Right ventricle myocardium inferior (tissue), 1 donor: ENCODE measurements at places on chromosomes 5 and 9.

GRCh38 chr5:178553517-178553916 is 36.7 kb downstream of the COL23A1 start:
- DNase-seq: no peak

GRCh38 chr9:120368799-120369198 is 211.2 kb downstream of the CDK5RAP2 start:
- DNase-seq: no peak

DNA sequence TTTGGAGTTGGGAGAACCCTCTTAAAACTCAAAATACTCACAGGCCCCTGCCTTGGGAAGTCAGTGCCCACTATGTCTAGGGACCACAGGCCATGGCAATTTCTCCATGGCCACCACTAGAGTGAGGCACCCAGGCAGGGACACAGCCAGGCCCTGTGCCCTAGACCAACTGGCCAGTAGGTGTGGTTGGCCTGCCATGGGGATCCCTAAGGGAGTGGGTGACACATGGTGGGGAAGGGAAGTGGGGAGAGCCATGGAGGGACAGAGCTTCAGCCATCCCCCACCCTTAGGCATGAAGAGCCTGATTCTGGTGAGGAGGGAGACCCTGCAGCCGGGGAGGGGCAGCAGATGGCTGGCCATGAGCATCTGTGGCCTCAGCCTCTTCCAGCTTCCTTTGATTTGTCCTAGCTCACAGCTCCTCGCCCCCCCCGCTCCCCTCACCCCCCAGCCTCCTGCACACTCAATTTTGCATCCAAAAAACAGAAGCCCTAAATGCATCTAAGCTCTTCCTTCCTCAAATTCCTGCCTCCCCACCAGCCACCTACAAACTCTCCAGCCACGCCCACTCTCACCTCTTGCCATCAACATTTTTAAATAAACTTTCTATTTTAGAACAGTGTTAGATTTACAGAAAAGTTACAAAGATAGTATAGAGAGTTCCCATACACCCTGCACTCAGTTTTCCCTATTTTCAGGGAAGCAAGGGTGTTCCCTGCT is 1.6 kb upstream of the DBN1 start:
- no peak for DNase-seq

DNA sequence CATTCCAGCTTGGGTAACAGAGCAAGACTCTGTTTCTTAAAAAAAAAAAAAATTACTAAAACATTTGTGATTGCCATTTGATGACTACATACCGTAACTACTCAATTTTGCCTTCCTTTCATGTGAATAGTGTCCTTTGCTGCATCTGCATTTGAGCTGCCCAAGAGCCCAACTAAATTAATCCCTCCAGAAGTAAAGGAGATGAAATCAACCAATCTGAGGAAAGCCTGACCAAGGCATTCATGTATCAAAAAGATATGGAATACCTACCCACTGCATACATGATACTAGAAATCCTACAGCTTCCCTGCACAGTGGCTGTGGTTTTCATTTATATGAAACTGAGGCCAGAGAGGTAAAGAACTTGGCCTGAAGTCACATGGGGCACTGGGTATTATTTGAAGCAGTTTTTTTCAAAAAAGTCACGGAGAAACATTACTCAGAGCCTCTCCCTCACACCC is 177.5 kb downstream of the AOPEP start:
- DNase-seq: no peak

DNA sequence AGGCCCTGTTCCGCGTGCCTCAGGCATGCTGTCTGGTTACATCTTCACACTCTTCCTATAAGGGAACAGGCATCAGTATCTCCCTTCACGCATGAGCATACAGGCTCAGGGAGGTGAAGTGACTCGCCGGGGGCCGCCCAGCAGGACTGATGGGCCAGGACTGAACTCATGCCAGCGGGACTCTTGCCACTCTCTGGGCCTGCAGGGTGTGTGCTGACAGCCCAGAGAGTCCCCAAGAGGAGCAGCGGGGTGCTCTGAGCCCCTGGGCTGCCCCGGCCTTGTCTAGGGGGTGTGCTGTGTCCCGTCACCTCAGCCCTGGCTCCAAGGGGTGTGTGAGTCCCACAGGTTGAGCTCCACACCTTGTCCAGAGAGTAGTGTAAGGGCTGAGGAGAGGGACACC is 9.9 kb downstream of the KCNT1 start:
- no peak for DNase-seq

- DNase-seq: no peak
These were observed 303.0 kb downstream of the PARP8 start for GRCh38 chr5:50969151-50970031.

GRCh38 chr9:98825414-98825813 is 17.9 kb downstream of the GALNT12 start:
- DNase-seq: no peak

- no peak for DNase-seq
These were observed 38.3 kb downstream of the LRSAM1 start for GRCh38 chr9:127489471-127490115.

DNA sequence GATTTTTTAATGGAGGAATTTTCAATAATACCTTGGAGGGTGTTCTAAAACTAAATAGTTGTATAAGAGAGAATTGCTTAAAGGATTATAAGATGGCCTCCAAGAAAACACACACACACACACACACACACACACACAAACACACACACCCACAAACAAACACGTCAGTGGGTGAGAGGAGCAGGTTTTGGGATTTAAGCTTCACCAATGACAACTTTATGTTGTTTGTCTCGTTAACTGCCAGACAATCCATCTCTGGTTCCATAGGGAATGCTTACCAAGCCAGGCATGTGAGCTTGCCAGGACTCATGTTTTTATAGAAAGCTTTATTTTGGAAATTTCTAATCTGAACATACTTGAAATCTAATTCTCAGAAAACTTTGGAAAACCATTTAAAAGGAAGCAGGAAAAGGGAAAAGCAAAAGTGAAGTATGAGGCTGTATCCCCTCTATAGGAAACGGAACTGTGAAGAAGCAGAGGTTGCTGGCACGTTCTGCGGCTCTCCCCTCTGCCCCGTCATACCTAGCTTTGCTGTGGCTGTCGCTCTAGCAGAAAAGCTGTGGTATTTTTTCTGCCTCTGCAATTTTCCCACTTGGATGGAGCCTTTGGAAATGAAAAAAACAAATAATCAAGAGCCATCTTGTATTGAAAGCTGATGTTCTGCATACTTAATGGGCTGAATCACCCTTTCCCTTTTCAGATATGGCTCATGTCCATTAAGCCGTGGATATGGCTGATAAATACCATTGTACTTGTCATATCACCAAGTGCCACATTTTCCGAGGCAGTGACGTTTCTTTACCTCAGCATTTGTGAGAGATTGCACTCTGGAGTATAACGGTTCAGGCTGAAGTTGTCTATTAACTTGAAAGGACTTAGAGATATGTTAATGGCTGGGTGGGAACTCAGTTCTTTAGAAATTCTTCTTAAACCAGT is 112.7 kb downstream of the NTRK2 start:
- no peak for DNase-seq

DNA sequence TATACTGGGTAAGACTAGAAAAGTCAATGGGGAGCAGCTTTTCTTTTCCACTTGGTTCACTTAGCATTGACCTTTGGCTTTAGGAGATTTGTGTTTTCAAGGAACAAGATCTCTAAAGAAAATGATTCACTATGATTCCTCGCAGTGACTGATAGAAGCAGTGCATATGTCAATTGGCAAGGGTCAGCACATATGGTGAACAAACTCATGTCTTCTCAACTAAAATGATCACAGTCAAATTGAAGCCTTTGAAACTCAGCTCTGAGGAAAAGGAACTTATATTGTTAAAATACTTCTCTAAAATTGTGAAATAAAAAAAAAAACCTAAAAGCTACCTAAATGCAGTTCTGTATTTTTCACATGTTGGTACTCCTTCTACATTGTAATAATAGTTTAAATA is 43.2 kb upstream of the IL7R start:
- no peak for DNase-seq

DNA sequence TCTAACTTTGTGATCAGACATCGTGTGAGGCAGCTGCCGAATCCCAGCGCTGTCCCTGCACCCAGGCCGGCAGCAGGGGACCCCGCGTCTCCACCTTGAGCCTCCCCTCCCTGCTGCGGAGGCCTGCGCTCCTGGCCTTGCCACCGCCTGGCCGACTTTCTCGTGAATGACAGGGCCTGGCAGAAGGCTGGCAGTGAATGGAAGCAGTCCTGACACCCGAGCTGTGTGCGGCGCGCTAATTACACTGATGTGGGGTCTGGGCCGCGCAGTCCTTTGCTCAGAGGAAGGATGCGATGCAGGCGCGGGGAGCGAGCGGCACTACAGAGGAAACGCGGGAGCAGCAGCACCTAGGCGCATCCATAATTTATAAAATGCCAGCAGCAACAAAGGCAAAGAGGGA is 40.3 kb downstream of the POU4F3 start:
- DNase-seq: peak; percentile 66

DNA sequence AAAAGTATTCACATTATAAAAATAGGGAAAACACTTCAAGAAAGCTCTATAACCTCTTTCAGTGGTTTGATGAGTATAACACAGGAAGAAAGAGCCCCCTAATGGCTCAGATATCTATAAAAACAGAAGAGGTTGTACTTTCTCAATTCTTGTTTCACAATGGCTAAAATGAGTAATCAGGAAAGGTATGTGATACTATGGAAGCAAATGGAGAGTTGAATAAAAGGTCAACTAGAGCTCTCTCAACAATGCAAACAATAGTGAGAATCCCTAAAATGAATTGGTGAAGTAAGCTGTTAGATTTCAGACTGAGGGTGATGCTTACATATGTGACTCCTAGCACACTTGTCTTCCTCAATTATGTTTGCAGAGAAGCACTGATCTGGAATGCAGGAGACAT is 584.6 kb upstream of the CDH18 start:
- no peak for DNase-seq

GRCh38 chr9:468766-469426 is 254.2 kb downstream of the DOCK8 start:
- DNase-seq: no peak

GRCh38 chr5:39619168-39619818 is 194.5 kb upstream of the DAB2 start:
- no peak for DNase-seq

DNA sequence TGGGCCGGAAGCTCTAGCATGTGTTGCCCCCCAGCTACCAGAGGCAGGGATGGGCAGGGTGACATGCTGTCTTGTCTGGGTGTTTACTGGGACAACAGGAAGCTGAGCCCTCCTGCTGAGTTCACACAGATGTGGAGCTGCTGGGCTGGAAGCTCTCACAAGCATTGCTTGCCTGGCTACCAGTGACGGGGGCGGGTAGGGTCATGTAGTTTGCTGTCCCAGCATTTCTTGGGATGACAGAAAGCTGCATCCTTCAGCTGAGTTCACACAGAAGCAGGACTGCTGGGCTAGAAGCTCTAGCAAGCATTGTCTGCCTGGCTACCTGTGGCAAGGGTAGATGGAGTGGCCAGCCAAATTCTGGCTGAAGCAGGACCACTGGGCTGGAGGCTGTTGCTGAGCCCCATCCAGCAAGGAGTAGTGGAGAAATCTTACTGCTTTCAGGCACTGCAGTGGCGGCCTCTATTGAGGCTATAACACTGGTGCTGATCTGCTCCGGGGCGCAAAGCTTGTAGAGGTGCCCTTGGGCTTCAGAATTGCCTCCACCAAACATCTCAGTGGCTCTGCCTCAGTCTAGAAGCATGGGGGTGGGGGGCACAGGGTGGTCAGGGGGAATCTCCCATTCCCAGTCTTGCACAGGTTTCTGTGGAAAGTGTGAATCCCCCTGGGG is 25.1 kb downstream of the POLK start:
- DNase-seq: peak; percentile 62

DNA sequence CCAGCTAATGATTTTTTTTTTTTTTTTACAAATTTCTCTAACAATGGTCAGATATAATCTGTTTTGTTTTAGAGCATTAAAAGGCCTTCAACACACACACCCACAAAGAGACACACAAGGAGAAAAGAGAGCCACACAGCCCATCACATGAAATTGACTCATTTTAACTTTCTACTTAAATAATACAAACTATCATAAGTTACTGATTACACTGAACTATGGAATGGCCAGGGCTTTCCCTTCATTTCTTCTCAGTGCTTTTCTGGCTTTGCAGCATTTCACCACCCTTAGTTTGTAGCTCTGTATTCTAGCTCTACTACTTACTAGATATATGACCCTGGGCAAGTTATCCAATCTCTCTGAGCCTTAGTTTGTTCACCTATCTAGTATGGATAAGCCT is 13.2 kb downstream of the REEP5 start:
- DNase-seq: no peak

- DNase-seq: no peak
These were observed 480.5 kb downstream of the EBF1 start for GRCh38 chr5:158619083-158619788.

GRCh38 chr9:23563517-23563916 is 262.5 kb downstream of the ELAVL2 start:
- DNase-seq: no peak

GRCh38 chr5:110512266-110512665 is 214.2 kb downstream of the TMEM232 start:
- no peak for DNase-seq

- no peak for DNase-seq
These were observed 12.6 kb downstream of the IRX2 start for GRCh38 chr5:2738700-2739359.

GRCh38 chr9:93224591-93224990 is 40.7 kb downstream of the WNK2 start:
- DNase-seq: no peak

- no peak for DNase-seq
These were observed 439.1 kb upstream of the KIF2A start for GRCh38 chr5:61866930-61867329.

DNA sequence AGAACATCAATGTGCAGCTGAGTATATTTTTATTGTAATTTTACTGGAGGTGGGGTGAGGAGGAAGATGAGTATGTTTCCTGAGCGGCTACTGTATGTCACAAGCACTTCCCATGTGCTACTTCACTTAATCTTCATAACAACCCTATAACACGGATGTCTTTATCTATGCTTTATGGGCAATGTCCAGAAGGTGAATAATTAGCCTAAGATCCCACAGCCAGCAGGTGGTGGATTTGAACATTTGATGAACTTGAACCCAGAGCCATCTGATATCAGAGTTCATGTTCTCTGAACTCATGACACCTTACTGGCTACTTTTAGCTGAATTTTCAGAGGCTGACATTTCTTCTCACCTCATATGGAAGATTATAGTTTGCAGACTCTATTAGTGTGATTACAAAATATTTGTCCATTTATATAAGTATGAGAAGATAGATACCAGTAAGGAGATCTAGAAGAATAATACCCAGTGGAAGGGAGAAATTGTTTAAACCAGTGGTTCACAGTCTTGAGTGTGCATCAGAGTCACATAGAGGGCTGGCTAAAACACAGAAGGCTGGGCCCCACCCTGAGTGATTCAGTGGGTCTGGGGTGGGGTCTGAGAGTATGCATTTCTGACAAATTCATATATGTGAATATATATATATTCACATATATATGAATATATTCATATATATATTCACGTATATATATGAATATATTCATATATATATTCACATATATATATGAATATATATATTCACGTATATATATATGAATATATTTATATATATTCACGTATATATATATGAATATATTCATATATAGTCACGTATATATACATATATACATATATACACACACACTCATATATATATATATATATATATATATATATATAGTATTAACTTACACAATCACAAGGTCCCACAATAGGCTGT is 164.4 kb upstream of the NR3C1 start:
- no peak for DNase-seq
